ENCODE measurements at places on chromosomes 1 and 21.

DNA sequence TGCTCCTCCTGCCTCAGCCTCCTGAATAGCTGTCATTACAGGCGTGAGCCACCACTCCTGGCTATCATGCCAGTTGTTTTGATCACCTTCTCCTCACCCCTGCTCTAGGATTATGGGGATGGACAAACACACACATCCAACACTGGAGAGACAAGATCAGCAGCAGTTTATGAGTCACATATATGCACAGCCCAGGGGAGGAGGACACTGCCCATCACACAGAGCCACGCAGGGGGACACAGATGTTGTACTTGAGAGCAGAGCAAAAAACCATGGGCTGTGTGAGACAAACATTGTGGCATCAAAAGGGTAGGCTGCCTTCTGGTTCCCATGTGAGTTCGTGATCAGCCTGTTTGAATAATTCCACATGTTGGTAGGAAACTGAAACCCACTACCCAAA is 32.1 kb downstream of the EDARADD start:
- DNase-seq: no peak

GRCh38 chr1:151259351-151259750 is 4.8 kb downstream of the PSMD4 start:
- no peak for DNase-seq

DNA sequence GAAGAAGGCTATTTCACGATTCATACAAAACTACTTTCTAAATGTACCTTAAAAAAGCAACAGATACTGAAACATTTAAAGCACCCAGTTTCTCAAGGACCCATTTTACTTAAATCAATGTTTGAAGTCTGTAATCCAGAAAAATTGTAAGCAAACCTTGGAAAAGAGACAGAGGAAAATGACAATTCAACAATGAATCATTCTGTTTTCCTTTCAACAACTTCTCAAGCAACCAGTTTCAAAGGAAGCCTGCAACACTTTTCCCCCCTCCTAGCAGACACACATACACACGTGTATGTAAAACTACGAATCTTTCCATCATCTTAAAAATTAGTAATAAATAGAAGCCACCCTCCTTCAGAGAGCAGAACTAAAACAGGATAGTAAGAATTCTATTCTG is 1.2 kb downstream of the RERE start:
- DNase-seq: no peak

DNA sequence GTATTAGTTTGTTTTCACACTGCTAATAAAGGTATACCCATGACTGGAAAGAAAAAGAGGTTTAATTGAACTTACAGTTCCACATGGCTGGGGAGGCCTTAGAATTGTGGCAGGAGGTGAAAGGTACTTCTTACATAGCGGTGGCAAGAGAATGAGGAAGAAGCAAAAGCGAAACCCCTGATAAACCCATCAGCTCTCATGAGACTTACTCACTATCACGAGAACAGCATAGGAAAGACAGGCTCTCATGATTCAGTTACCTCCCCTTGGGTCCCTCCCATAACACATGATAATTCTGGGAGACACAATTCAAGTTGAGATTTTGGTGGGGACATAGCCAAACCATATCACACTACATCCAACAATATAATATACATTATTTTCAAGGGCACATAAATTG is 145.7 kb upstream of the BARHL2 start:
- no peak for DNase-seq

DNA sequence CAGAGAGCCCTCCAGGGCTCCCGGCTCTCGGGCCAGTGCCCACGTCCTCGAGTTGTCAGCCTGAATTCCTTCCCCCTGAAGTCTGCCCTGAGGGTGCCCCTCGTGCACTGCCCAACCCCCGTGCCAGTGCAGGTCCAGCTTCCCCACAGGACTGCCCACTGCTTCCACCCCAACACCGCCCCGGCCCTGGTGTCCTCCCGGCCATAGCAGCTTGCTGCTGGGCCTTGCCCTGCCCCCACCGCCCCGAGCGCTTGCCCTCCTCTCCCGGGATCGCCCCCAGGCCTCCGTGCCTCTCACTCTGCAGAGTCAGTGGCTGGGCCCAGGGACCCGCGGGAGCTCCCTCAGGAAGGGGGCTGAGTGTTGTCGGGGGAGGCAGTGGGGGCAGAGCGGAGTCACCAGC is 24.1 kb upstream of the ARHGEF16 start:
- no peak for DNase-seq

GRCh38 chr1:9589719-9590157 is 1.0 kb downstream of the TMEM201 start:
- DNase-seq: no peak

- no peak for DNase-seq
Measured at GRCh38 chr1:67952071-67952470, 98.4 kb downstream of the DIRAS3 start.

DNA sequence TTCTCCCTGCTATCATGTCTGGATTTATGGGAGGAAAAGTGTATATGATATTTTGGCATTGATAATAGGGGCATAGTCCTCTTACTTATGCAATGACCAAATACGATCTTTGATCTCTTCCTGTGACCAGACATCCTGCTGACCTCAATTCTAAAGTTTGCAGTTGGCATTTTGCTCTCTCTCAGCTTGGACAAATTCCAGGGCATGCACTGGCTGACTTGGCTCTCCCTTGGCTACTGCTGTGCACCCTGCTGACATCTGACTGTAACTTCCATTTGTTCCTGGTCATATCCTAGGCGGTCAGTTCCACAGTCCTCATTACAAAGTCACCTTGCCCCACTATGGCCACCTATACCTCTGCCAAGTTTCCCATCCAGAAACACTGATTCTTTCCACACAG is 380.7 kb upstream of the NR5A2 start:
- DNase-seq: no peak

DNA sequence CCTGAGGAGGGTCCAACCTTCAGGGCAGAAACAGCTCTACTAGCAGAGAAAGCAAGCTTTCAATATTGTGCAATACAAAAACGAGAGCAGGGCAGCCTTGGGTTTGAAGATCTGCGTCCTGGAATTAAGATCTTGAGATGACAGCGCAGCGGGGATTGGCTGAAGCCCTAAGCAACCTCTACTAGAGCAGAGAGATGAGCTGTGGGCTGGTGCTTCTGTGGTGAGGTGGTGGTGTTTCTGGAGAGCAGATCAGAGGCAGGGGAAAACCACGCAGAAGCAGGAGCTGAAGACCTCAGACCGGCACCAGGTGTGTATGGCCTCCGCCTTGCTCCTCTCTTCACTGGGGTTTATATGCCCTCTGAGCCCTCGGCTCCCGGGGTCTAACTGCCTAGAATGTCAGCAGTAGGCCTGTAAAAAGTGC is 12.5 kb downstream of the TRAF3IP3 start:
- DNase-seq: no peak

DNA sequence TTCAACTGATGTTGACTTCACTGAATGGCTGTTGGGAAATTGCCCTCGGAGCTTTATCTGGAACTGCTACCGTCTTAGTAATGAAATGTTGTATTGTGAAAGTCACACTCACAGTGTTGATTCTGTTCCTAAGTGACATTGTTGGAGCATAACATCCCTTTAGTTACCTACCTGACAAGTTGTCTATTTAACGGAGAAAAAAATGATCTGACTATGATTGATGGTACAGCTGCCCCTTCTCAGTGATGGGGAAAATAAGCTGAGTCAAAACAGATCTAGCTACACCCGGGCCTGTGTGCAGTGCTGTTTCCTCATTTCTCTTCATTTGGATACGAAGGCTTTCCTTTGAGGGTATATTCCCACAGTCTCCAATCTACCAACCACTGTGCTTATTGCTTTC is 472.3 kb upstream of the BRINP3 start:
- DNase-seq: no peak

GRCh38 chr1:205523261-205523890 is 18.9 kb downstream of the CDK18 start:
- DNase-seq: no peak

DNA sequence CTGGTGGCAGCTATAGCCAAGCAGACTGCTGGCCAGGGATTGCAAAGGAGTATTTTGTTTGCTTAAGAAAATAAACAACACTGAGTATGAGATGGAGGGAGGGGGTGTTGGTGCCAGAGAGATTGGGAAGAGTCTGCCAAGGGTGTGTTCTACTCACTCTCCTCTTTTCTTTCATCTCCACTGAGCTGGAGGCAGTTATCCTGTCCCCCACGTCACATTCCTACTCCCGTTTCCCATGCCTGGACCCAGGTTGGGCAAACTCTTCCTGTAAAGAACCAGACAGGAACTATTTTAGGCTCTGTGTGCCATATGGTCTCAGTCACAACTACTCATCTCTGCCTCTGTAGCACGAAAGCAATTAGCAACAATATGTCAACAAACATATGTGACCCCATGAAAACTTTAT is 1.4 kb upstream of the IL24 start:
- no peak for DNase-seq

DNA sequence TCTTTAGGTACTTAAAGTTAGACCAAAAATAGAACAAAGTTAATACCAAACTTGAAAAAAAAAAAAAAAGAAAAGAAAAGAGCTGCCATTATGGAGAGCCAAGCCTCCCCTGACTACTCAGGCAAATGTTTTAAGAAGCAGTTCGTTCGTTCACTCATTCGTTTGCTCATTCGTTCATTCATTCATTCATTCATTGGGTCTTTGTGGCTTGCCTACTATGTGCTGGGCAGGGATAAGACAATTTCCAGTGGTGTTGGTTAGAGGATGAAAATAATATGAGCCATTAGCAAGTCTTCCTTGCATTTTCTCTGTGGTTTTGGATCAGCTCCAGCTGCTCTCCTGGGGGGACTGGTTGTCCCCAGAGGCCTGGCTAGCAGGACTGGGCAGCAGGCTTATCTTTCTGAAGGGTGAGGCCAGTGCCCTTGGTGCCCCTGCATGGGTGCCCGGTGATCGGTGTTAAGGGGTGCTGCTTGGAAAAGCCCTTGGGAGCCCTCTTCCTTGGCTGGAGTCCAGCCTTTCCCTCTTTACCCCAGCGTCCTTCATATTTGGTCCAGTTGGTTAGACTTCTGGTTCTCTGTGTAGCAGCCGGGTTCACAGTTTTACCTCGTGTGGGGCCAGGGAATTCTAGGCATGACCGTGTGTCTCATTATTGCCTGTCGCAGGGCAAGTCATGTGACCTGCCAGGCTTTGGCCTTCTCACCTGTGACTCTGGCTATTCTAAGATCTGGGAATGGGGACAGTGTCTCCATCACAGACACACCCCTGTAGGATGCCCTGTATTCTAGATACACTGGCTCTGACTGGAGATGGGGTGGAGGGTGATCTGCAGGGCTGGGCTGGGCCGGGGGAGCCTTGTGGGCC is 32.8 kb downstream of the LHX4 start:
- peak; percentile 11 for DNase-seq

DNA sequence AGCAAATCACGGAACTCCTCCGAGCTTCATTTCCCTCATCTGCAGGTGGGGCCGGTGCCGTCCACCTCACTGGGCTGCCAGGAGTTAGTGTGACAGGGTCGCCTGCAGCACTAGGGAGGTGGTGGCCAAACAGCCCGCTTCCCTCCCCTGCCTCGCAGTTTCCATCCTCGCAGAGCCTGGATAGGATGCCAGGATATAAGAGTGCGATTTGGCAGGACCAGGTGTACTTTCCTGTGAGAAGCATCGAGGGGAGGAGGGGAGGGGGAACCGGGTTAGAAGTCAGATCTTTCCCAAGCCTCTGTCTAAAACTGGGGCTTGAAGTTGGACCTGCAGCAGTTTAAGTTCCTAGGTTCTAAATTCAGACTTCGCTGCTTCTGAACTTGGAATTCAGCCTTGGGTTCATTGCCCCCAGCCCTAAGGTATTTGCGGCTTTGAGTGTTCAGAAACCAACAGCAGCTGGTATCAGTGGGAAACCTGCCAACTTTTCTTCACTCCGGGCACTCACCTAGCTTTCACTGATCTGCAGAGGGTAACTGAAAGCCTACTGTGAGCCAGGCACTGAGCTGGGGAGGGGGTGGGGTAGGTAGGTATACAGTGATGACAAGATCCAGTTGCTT is 1.7 kb upstream of the JUN start:
- DNase-seq: no peak

GRCh38 chr1:12478612-12478985 is 139.4 kb downstream of the DHRS3 start:
- DNase-seq: no peak

DNA sequence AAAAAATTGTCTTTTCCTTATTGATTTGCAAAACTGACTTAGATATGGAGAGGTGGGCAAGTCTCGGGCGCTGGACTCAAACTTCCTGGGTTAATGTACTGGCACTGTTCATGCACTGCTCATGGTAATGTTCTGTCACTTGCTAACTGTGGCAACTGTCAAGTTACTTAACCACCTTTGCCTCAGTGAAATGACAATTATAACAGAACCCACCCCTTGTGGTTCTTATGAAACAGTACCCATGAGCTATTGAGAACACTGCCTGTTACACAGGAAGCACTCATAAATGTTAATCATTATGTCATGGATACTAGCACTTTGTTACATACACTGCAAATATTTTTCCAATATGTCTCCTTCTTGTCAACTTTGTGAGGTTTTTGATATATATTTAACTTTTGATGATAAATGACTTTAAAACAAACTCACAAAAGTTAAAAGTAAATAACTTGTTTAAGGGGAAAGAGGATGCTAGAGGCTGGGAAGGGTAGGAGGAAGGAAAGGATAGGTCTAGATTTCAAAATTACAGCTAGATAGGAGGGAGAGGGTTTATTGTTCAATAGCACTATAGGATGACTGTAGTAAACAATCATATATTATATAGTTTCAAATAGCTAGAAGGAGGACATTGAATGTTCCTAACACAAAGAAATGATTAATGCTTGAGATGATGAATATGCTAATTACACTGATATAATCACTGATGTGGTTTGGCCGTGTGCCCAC is 342.5 kb downstream of the ADGRL2 start:
- no peak for DNase-seq

DNA sequence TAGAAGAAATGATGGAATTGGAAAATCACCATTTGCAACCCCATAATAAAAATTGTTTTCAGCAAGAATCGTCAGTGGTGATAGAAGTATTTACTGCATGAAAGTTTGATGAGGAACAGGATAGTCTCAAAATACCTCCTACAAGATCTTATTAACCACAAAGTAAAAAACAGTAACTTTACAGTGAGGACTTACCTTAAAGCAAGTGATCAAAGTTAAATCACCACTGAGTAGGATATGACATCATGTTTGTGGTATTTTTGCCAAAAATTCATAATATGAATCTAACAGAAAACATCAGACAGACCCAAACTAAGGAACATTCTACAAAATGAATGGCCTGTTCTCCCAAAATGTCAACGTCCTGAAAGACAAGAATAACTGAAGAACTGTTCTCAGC is 19.9 kb downstream of the ALDH9A1 start:
- no peak for DNase-seq

- no peak for DNase-seq
Measured at GRCh38 chr1:185559684-185560331, 174.4 kb upstream of the HMCN1 start.
